ENCODE measurements at places on chromosomes 2 and 18. TPM values are rescaled to one million over a fixed set of nuclear protein-coding genes. Genes with fewer than 3 reads are reported as not detected.

- no peak for DNase-seq
These were observed 60.0 kb upstream of the ASAP2 start for GRCh38 chr2:9146646-9147045.

DNA sequence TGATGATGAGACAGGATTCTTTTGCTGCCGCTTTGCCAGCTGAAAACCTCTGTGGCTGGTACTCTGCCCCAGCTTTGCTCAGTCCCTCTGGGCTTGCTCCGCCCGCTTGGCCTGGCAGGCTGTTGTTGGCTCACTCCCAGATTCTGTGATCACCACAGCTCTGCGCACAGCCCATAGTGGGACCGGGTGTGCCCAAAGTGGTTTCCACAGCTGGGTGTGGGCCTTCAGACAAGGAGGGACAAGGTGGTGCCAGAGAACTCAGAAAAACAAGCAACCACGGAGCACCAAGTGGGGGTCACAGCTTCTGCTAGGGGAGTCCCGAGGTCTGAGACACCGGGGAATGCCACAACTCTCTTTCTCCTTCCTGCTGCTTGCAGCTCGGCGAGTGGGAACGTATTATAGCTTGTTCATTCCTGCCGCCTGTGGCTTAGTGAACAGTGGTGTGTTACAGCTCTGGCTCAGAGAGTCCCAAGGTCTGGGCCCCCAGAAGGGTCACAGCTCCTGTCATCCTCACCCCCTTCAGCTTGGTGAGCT is 9.2 kb upstream of the KYNU start:
- peak; percentile 68 for DNase-seq

GRCh38 chr2:10395893-10396292 is 52.2 kb downstream of the ODC1 start:
- DNase-seq = no peak

DNA sequence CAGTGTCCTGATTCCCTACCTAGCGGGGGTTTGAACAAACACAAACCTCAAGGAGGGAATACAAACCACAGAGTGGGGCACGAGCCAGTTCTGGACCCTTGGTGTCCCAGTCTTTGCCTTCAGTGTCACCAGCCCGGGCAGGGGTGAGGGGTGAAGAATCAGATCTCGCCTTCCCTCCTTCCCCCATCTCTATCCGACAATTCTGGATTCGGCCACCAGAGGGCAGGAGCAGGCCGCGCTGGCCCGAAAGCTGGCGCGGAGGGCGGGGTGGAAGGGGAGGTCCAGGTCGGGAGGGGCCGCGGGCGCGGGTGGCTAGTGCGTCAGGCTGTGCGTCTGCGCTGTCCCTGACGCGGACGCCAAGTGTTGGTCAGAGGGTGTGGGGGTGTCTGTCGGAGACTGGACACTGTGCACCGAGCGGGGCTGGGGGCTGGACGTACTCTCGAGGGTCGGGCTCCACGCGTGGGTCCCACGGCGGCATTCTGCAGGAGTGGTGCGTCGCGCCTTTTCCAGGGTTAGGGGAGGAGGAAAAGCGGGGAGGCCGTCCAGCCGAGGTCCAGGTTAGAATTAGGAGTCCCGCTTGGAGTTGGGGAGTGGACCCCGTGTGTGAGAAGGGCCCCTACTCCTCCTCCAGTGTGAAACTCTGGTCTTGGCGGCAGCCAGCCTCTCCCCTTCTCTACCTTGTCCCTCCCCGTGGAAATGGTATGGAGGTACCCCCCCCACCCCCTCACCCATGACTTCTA is 2.9 kb upstream of the CRYBA2 start:
- peak; percentile 90 for DNase-seq

- no peak for DNase-seq
These were observed 39.9 kb downstream of the TANK start for GRCh38 chr2:161199912-161200701.

DNA sequence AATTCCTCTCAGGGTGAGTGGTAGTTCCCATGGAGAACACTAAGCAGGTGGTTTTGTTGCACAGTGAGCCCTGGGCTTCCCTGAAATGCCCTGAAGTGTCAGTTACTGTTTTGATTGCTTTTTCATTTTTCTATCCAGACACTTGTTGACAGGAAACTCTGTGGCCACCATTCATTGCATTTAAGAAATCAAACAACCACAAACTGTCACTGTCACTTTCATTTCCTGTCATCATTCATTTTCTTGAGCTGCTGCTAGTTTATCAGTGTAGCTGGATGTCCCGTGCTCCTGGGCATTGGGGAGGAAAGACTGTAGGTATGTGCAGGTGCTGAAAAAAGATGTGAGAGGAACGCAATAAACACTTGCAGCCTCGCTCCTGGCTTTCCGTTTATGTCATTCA is 891.6 kb upstream of the ZEB2 start:
- no peak for DNase-seq

- DNase-seq = no peak
These were observed 150.9 kb upstream of the SLC35G4 start for GRCh38 chr18:11458447-11458846.

DNA sequence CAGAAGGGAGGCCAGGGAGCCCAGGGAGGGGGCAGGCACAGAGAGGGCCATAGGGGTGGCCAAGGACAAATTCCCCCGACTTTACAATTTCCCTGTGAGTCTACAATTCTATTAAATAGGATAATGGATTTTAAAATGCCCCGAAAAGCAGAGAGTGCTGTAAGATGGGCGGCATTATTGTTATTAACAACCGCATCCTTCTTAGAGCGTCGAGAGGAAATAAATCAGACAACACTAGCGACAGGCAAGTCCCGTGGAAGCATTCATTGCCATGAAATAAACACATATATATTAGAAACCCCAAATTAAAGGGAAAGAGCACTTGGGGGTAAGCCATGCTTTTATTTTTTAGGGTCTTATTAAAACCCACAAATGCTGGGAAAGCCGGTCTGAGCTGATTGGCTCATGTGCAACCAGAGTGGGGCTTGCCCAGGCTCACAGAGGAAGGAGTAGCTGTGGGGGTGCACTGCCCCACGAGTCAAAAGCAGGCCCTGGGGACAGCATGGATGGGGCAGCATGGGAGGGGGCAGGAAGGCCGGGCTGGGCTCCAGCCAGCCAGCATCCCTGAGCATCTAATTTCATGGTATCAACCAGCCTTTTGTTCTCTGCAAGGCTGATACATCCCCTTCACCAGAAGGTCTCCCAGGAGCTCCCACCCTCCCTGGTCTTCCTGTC is 187.1 kb downstream of the CELF4 start:
- DNase-seq = no peak

Gene TCF7L1
- 26.9 TPM for total RNA-seq

DNA sequence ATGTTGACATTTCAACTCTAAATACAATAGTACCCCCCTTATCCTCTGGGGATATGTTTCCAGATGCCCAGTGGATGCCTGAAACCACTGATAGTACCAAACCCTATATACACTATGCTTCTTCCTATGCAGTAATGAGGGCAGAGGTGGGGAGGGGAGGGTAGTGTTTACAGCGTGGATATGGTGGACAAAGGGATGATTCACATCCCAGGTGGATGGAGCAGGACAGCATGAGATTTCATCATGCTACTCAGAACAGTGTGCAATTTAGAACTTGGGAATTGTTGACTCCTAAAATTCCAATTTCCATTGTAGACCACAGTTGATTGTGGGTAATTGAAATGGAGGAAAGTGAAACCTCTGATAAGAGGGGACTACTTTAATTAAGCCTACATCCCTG is 75.4 kb downstream of the TSN start:
- no peak for DNase-seq

DNA sequence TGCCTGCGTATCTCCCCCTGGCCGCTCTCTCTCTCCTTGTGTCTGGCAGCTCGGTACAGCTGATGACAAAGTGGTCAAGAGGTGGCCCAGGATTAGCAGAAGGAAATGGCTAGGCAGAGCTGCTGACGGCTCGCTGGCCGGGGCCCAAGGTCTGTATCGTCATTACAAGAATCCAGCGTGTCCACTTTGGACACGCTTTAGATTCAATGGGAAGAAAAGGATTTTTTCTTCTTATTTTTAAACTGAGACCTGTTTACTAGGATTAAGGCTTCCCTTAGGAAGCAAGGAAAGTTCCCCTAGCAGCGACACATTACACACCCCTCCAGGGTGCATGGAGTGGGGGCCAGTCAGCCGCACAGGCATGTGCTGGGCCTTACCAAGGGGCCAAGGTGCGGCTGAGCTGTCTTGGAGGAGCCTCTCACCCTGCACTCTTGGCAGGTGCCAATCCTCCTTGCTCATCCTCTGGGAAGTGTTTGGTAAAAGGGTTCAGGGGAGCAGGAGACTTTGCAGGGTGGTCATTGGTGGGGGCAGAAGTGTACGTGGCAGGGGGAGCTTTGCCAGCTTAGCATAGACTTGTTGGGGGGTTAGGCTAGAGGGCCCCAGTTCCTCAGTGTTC is 76.8 kb downstream of the POLR1A start:
- DNase-seq = peak; percentile 88

Gene FARP2
- total RNA-seq = 69.7 TPM

Gene UPP2
- total RNA-seq = not detected

- DNase-seq = no peak
These were observed 34.1 kb downstream of the NOP58 start for GRCh38 chr2:202299712-202300111.

- DNase-seq = no peak
These were observed 1.4 kb downstream of the GMPPA start for GRCh38 chr2:219500135-219500534.
